ENCODE measurements at places on chromosomes 5 and 9.

DNA sequence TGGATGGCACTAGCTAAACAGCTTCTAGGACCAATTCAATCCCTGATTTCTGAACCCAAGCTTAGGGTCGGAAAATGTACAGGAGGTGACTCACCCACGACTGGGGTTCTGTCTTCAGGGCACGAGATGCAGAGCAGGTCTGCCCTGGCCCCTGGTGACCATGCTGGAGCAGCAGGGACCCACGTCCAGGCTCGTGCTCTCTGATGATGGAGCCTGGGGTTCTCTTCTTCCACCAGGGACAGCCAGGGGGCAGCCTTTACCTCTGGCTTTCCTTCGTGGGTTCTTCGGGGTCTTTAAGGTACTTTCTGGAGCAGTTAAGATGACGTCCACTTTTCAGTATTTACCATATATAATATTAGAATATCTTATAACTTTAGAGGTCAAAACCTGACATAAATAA lies 2.1 kb downstream of the CFAP77 start:
- DNase-seq = no peak

GRCh38 chr9:75604661-75605060 lies 285.8 kb upstream of the PCSK5 start:
- DNase-seq = no peak

DNA sequence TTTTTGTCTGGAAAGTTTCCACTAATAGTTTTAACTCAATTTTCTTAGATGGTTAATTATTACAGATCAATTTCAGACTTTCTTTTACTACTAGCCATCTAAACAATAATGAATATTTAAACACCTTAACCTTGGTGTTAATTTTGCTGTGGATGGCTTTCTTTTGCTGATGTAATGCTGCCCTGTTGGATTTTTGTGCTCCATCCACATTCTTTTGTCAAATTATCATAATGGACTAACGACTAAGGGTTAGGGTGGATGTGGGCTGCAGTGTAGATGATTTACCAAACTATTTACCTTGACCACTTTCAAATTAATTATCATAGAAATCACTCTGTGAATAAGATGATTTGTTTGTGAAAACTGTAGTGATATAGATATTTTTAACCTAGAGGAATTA lies 15.6 kb upstream of the TMEM38B start:
- DNase-seq = no peak

DNA sequence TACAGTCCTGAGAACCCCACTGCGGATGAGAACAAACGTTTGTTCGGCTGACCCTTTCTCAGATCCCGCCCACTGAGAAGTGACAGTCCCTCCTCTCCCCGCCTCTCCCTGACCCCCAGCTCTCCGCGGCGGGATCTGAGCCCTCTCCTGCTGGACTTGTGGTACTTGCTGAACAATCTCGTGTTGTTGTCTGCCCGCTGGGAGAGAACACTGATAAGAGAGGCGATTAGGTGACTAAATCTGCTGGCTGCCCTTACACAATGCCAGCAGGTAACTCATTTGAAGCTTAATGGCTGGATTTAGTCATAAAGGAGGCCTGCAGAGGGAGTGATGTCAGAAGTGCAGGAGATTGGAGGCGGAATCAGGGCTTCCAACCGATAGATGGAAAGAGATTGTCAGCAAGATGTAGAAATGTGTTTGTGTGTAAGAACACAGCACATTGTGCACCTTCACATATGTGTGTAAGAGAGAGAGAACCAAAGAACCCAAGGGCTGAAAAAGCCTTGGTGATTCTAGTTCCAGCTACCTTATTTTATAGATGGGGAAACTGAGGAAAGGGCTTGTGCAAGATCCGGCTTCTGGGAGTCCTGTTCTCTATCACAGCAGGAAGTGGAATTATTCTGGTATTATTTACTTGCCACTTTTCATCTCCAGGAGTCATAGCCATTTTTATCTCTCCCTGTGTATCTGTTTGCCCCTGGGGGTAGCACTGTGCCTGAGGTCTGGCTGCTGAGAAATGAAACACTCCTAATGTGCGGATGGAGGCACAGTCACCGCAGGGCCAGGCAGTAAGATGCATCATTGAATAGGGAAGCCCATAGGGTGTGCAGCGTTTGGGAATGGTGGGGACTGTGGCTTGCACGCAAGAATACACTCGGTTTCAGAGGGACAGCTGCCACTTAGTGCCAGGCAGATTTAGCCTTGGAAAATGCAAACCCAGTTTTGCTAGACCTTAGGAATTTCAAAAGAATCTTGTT lies 203.7 kb upstream of the MSX2 start:
- DNase-seq = no peak

- DNase-seq = no peak
These were observed 40.7 kb downstream of the SPTAN1 start for GRCh38 chr9:128593039-128593438.

- DNase-seq = no peak
These were observed 56.1 kb upstream of the CKMT2 start for GRCh38 chr5:81177061-81177460.

DNA sequence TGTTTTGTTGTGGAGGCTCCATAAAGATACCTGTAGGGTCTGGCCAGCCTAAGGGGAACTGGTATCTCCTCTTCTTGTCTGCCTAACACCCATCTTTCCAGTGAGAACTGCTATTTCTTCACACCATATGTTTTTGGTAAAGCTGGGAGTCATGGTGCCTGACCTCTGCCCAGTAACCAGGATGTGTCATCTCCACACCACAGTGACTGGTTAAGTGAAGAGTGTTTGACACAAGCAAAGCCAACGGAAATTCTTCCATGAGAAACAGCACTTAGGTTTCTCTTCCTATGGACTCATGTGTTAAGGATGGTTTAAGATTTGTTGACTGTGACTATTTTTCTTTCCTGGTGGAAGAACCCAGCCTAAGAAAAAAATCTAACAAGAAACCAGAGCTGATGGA lies 111.5 kb downstream of the HTR4 start:
- no peak for DNase-seq

- no peak for DNase-seq
These were observed 821 bp upstream of the VCP start for GRCh38 chr9:35073279-35073612.

GRCh38 chr9:135914921-135915320 lies 7.6 kb upstream of the CAMSAP1 start:
- no peak for DNase-seq
